ENCODE measurements at places on chromosomes 7 and 10. TPM values are rescaled to one million over a fixed set of nuclear protein-coding genes. Genes with fewer than 3 reads are reported as not detected.

Gene LRRC61
- 17.2 TPM for total RNA-seq

Gene FAM3C
- total RNA-seq, result 16.5 TPM

Gene GNGT1
- not detected for total RNA-seq

DNA sequence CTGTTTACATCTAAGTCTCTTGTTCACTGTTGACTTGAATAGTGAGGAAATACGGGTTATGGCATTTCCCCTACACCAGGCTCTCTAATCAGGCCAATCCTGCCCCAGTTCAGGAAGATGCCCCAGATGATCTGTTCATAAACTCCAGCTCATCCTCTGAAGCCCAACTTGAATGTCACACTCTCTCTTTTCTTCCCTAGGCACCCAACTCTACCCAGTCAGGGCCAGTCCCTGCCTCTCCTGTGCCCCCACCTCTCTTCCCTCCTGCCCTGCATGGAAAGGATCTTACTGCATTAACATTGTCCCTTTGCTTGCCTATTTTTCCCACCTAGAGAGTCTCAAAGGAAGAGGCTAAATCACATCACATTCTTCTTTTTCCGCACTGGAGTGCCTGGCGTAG, 10.6 kb upstream of the TRPV6 start:
- no peak for DNase-seq
- H3K36me3 ChIP-seq, result no peaks in the 10 kb centered on the region
- H3K27ac ChIP-seq, result no peak overlapping the region
- no peaks in the 10 kb centered on the region for H3K27me3 ChIP-seq
- no peaks in the 10 kb centered on the region for H3K4me1 ChIP-seq

DNA sequence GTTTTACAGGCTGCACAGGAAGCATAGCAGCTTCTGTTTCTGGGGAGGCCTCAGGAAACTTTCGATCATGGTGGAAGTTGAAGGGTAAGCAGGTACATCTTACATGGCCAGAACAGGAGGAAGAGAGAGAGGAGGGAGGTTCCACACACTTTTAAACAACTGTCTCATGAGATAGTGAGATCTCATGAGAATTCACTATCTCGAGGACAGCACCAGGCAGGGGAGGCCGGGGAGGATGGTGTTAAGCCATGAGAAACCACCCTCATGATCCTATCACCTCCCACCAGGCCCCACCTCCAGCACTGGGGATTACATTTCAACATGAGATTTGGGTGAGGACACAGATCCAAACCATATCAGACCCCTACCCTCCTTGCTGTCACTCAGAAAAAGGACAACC, 23.7 kb downstream of the ZNF503 start:
- no peak overlapping the region for H3K27ac ChIP-seq
- H3K27me3 ChIP-seq, result no peaks in the 10 kb centered on the region
- no peaks in the 10 kb centered on the region for H3K36me3 ChIP-seq

GRCh38 chr7:141352955-141353354, 198.3 kb upstream of the AGK start:
- no peak overlapping the region for H3K27ac ChIP-seq
- no peaks in the 10 kb centered on the region for H3K36me3 ChIP-seq
- no peak for DNase-seq
- no peaks in the 10 kb centered on the region for H3K27me3 ChIP-seq
- no peak overlapping the region for H3K4me3 ChIP-seq

Data from liver (tissue), 10 donors.